ENCODE measurements at places on chromosomes 16 and 17. TPM values are rescaled to one million over a fixed set of nuclear protein-coding genes. Genes with fewer than 3 reads are reported as not detected.

Gene CX3CL1
- total RNA-seq: 1.9 TPM

Gene C16orf86
- total RNA-seq: 6.6 TPM

Gene TBC1D3K
- total RNA-seq: not detected

Gene ENKD1
- 26.3 TPM for total RNA-seq

Gene SLC16A6
- 1.7 TPM for total RNA-seq

Gene MMD
- total RNA-seq: 29.7 TPM

Gene MSL1
- 86.3 TPM for total RNA-seq

Measured in Peyer's patch (tissue), 4 donors.